ENCODE measurements at places on chromosomes 3 and 15.

DNA sequence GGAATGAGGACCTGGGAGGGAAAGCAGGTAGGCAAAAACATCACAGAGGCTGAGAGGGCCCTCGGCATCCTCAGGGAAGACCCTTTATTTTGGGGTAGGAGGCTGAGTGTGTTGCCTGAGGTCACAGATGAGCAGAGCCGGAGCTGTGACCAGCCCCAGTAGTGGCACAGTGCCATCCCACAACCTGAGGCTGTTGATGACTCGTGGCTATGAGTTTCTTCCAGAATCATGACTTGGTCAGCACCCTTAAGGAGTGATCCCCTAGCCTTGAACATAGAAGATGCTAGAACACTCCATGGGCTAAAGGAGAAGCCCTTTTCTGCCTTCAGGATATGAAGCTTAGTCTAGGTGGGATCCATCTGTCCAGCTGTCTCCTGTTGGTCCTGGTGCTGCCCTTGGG lies 19.5 kb upstream of the CXCR6 start:
- DNase-seq: no peak

- no peak for DNase-seq
These were observed 17.9 kb downstream of the GP9 start for GRCh38 chr3:129078510-129078909.

GRCh38 chr15:90013503-90013937 lies 12.4 kb downstream of the ZNF710 start:
- DNase-seq: no peak

- no peak for DNase-seq
These were observed 678.7 kb upstream of the CFAP20DC start for GRCh38 chr3:59728587-59728908.

- no peak for DNase-seq
These were observed 14.1 kb downstream of the TBC1D21 start for GRCh38 chr15:73887481-73887880.

GRCh38 chr3:47007482-47008233 lies 28.2 kb downstream of the NBEAL2 start:
- no peak for DNase-seq

DNA sequence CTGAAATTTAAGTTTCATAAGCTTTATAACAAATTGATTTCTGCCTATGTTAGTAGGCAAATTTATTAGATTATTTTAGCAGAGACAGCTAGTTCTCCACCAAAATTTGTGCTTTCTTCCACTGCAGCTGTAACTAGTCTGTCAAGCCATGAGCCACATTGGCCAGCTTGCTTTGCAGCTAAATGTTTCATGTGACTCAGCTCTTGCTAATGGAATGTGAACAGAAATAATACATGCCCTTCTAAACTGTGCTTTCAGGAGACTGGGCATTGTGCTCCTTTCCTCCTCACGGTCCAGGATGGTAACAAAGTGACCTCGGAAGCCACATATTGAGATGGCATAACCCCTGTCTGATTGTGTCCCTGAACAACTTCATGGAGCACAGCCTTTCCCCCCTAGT lies 51.3 kb upstream of the KPNA4 start:
- DNase-seq: no peak

DNA sequence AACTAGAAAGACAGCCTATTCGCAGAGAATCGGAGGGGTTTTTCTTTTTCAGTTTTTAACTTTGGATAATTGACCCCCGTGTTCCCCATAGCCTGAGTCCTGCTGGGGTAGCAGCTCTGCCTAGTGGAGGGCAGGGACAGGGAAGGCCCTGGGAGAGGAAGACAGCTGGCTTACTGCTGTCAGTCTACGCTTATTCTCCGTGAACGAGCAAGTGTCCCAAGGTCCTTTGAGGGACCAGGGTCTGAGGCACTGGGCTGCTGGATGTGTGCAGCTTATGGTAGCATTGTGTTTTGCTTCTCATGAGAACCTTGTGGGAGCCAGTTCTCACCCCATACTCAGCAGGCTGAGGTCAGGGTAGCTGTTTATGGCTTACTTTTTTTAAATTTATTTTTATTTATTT lies 3.0 kb downstream of the LIMD1 start:
- DNase-seq: no peak

DNA sequence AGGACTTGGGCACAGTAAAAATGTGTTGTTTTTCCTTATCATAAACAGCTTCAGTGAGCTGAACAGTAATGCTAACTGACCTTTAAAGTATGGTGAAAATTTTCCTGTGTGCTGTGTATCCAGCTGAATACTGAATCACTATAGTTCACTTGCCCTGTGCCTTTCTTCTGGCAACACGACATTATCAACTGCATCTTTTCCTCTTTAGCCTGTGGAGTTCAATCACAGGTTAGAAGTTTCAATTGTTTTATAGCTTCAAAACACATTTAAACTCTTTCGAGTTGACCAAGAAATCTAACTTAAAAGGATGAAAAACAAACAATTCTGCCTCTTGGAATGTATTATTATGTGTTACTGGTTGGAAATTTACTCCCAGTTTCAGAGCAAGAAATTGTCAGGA lies 1120.7 kb upstream of the ALCAM start:
- no peak for DNase-seq

DNA sequence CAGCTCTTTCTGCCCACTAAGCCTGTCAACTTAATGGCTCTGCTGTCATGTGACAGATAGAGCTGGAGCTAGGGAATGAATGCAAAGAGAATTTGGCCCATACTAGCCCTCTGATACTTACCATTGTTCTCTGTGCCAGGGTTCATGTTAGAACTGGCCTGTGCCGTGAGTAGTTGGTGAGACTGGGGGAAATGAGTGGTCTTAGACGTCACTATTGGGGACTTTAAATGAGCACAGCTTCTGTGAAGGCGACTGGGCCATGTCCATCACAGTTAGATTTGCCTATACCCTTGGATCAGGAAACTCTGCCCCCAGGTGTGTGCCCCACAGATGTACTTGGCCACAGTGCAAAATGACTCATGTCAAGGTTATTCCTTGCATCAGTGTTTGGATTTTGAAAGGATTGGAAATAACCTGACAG lies 124.9 kb downstream of the PTPRG start:
- no peak for DNase-seq

DNA sequence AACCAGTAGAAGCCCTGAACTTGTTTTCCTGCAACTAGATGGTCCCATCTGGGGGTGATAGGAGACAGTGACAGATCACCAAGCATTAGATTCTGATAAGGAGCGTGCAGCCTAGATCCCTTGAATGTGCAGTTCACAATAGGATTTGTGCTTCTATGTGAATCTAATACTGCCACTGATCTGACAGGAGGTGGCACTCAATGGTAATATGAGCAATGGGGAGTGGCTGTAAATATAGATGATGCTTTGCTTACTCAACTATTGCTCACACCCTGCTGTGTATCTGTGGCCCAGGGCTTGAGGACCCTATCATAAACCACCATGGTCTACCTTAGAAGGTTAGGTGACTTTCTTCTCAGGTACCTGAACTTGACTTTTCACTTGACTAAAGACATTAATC lies 417.1 kb upstream of the ARHGEF26 start:
- DNase-seq: no peak

DNA sequence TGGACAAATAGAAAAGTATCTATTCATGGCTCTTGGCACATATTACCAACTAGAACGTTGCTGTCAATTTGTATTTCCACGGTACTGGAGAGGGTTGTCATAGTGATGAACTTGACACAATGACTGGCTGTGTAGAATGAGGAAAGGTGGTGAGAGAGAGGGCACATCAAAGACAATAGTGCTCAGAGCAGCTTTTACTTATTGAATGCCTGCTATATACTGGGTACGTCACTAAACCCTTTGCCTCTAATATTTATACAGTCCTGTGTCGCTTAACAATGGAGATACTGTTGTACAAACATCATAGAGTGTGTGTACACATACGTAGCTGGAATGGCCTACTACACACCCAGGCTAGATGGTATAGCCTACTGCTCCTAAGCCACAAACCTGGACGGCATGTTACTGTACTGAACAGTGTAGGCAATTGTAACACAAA lies 8.3 kb downstream of the TMPRSS7 start:
- no peak for DNase-seq

DNA sequence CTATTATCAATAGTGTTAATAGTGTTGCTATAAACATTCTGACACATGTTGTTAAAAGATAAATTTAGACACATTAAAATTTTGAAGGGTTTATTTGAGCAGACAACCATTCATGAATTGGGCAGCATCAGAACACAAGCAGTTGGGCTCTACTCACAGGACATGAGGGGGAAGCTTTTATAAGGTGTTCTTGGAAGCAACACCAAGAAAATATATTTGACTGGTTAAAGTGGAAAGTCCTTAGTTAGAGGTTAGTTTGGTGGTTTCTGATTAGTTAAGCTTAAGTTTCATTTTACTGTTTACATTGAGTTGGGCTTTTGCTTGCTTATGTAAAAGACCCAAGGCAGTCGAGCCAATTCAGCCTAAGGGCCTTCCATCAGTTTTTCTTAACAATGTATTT lies 220.7 kb downstream of the CD47 start:
- DNase-seq: no peak

GRCh38 chr3:84260596-84260995 lies 698.2 kb upstream of the CADM2 start:
- DNase-seq: no peak

GRCh38 chr3:153162513-153163392 lies 727 bp downstream of the RAP2B start:
- DNase-seq: no peak

Data from progenitor cell of endocrine pancreas (in vitro differentiated cells).